ENCODE measurements at places on chromosomes 12 and 14.

GRCh38 chr12:49021292-49021915 is 2.8 kb upstream of the PRKAG1 start:
- no peak for DNase-seq

GRCh38 chr14:24110523-24110922 is 4.1 kb upstream of the DCAF11 start:
- DNase-seq, result no peak

DNA sequence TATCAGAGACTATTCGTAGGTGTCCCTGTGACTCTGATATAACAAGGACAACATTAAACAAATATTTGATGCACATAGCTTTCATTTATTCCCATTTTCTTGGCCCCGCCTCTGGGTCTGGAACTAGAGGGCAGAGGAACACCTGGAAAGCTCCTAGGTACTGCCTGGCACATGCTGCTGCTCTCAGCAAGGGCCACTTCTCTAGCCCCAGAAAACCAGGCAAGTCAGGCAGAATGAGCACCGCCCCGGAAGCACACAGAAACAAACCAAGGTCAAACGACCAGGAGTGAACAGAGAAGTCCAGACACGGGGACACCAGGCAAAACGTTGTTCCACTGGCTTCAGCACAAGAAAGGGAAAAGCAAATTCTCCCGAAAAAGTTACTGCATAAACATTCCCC is 76.1 kb downstream of the TTC7B start:
- DNase-seq, result no peak

DNA sequence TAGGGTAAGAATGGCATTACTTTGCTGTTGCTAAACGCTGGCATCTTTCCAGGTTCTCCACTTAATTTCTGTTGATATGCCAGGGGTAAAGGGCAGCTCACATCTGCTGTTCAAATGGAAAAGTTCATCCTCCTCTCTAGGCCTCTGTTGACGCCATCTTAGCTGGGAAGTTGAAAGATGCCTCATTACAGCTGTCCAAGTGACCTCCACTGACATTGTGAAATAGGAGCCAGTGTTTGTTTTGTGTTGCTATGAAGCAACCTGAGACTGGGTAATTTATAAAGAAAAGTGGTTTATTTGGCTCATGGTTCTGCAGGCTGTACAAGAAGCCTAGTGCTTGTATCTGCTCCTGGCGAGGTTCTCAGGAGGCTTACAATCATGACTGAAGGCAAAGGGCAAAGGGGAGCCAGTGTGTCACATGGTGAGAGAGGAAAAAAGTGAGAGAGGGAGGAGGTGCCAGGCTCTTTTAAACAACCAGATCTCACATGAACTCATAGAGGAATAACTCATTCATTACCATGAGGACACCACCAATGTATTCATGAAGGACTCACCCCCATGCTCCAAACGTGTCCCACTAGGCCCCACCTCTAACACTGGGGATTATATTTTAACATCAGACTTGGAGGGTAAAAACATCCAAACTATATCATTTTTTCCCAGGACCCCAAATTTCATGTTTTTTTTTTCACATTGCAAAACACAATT is 3.2 kb upstream of the ADAM21 start:
- DNase-seq, result no peak

- no peak for DNase-seq
These were observed 54.1 kb downstream of the MAP1LC3B2 start for GRCh38 chr12:116613256-116613655.

- DNase-seq, result no peak
These were observed 22.8 kb upstream of the RPLP0 start for GRCh38 chr12:120223458-120224303.

GRCh38 chr14:29927376-29928116 is at the start of gene PRKD1:
PRKD1 (minus strand) TSS chr14:29927847.
- DNase-seq, result no peak

All from T-helper 1 cell (primary cell).